ENCODE measurements at places on chromosomes 7 and 10.

DNA sequence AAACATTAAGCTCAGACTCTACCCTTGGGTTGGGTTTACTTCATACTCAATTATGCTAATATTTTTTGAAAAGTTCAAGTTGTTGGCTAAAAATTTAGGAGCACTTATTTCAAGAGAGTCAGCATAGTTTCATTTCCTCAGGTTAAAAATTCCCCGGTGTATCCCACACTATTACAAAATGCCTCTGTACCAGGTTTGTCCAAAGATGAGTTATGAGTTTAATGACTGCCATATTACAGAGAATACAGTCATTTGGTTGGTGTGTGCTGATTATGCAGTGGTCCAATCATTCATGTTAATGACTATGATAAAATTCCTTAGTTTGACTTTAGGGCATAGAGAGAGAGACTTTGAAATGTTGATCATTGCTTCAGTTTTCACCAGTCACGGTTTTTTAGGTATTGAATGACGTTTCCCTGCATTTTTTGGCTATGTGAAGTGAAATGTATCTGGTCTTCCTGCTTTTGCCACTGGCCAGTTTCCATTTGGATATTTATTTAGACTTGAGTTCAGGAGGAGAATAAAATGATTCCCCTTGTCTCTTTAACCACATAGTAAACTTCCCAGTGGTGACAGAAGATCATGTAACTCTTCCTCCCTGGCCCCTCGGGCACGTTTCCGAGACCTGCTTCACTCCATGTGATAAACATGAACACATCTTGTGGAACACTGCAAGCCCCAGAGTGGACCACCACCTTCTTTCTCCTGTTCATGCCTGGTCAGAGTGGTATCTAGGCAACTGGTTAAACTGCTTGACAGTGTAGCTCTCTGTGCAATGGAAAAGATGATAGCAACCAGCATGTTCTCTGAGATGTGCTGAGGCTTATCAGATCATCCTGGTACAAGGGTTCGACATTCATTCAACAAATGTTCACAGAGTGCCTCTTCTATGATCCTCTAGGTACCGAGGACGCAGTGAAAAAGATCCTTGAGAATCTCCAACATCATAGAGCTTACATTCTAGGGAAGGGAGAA is 153.6 kb downstream of the CACNB2 start:
- no peak for DNase-seq

DNA sequence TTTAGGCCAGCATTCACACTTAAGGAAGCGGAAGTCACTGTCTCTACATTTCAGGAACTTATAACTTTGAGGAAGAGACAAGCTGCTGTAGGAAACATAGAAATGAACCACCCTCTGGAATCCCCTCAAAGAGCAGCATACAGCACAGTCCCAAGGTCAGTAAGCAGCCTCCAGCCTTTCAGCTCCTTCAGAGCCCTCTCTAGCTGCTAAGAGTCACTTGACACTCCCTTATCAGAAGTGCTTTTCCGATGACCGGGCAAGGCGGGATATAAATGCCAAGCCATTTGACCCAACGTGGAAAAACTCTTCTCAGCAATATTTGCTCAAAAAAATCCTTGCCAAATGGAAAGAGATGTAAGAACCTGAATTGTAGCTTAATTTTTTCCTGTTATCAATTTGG is 1284.3 kb downstream of the XPNPEP1 start:
- no peak for DNase-seq

GRCh38 chr10:3882855-3883254 is 97.8 kb upstream of the KLF6 start:
- no peak for DNase-seq

DNA sequence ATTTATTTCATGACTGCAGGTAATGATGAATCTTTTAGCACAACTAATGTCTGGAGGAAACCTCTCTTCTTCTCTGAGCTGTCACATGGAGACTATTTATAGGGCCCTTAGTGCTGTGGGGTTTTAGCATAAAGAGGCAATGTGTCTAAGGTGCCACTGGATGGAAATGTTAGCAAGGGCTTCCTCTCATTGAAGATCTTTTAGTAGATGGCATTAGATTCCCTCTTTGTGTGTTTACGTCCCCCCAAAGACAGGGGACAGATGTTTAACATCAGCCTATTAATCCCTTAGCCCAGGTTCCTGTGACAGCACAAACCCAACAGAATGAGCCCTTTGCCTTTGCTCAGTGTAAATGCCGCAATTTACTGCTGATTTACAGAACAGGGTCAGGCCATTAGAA is 208.6 kb downstream of the SKAP2 start:
- DNase-seq: no peak

DNA sequence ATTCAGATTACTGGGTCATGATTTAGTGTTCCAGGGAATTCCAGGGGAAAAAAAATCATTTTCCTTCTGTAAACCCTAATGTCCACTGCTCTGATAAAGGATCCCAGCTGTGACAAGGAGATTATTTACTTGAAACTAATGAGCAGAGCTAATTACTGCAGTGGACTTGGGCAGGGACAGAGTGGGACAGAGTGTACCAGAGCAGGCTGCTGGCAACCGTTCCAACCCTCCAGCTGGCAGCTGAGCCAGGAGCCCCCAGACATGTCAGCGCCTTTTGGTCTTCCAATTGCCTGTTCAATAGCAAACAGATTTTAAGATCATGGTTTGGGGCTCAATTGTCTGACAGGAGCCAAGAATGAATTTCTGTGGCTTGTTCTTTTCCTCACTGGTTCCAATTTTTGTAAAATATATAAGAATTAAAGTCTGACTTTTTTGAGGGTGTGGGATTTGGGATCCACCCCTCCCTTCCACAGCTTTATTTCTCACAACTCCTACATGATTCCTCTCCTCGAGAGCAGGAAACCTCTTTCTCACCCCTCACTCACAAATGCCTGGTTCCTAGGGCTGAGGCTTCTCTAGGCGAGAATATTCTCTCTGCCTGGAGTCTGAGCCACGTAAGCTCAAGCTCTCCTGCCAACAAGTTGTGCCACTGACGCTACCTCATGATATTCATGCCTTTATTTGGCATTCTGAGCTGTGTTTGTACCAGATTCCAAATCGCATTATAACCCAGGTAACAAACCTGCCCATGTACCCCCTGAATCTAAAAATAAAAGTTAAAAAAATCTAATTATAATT is 20.6 kb upstream of the FAM180A start:
- no peak for DNase-seq

GRCh38 chr10:49076319-49076718 is 39.0 kb downstream of the VSTM4 start:
- no peak for DNase-seq

DNA sequence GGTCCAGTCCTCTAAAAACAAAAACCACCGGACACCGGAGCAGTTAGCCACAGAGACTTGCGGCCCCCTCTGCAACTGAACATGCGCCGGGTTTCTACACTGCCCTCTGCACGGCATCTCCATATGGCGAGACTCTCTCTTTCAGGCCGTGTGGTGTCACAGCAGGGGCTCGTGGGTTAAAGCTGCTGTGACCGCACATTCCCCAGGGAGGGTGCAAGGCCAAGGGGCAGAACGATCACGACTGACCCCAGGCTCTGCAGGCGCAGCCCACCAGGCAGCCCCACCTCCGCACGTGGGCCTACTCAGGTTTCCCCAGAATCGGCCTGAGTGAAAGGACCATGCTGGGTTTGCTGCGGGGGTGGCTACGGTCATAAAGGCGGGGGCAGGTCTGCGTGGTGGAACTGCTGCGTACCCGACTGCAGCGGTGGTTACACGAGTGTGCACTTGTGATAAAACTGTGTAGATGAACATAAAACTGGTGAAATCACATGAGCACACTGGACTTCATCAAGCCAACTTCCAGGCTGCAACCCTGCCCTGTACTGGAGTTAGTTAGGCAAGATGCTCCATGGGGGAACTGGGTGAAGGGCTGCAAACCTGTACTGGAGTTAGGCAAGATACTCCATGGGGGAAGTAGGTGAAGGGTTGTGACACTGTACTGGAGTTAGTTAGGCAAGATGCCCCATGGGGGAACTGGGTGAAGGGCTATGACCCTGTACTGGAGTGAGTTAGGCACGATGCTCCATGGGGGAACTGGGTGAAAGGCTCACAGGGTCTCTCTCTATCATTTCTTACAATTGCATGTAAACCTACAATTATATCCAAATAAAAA is 81.4 kb upstream of the PPP2R2D start:
- peak; percentile 56 for DNase-seq

DNA sequence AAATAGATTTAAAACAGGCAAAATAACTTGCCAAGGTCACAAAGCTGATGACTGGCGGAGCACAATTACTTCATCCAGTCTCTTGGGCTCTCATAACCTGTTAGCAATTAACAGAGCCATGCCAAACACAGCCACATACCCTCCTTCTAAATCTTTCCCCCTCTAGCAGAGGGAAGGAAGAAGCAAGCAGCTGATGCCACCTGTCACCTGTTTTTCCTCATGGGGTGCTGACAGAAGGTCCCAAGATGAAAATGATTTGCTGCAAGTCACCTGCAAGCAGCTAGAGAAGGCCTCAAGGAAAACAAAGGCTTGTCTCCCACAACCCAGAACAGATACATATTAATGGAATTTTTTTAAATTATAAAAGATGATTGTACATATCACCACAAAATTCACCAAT is 117.8 kb downstream of the GFRA1 start:
- DNase-seq: no peak

DNA sequence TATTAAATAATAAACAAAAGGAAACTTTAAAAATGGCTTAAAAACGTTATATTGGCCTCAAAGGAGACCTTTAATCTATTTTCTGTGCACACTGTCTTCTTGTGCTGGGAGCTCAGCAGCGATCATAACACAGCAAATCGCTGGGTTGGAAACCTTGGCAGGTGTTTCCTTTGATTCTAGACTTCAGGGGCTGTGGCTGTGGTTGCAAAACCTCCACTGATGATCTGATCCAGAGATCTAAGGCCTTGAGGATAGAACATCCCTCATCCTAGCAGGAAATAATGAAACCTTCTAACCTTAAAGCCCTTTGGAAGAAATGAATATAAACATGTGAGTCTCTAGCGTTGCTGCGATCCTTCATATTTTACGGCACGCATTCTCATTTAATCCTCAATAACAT is 29.8 kb downstream of the CDHR3 start:
- no peak for DNase-seq

GRCh38 chr7:121575194-121575765 is 179.2 kb upstream of the FAM3C start:
- no peak for DNase-seq

DNA sequence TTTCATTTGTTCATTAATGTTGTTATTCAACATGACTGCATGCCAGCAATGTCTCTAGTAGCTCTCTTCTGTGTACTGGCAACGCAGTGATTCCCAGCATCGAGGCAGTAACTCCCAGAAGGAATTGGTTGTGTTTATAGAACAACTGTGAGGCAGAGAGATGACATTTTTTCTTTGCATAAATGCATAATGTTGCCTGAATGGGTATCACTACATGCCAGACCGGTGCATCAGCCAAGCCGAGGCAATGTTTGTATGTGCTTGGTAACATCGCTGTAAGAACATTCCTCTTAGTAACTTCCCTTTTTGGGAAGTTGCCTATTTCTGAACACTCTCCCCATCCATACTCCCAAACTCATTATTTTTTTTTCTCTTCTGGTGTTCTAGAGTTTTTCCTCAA is 182.9 kb downstream of the HTR7 start:
- no peak for DNase-seq

GRCh38 chr7:55144333-55145317 is 125.8 kb downstream of the EGFR start:
- DNase-seq: peak; percentile 86

Data from H7 (cell line).